ENCODE measurements at places on chromosomes 4 and X.

DNA sequence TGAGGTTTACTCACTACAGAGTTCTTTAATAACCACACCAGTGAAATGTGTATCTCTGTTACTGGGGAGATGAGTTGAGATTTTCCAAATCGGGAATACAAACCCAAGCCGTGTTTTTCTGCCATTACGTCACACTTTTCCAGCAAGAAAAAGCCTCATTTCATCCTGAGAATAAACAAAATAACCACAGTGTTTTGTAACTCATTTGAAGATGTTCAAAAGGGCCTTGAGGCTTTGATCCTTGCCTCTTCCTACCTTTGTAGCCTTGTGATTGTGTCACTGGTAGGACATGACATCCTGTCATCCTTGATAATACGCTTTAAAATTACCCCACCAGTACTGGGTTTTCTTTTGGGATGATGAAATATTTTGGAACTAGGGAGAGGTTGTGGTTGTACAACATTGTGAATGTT is 2.9 kb downstream of the USP11 start:
- no peak for DNase-seq

DNA sequence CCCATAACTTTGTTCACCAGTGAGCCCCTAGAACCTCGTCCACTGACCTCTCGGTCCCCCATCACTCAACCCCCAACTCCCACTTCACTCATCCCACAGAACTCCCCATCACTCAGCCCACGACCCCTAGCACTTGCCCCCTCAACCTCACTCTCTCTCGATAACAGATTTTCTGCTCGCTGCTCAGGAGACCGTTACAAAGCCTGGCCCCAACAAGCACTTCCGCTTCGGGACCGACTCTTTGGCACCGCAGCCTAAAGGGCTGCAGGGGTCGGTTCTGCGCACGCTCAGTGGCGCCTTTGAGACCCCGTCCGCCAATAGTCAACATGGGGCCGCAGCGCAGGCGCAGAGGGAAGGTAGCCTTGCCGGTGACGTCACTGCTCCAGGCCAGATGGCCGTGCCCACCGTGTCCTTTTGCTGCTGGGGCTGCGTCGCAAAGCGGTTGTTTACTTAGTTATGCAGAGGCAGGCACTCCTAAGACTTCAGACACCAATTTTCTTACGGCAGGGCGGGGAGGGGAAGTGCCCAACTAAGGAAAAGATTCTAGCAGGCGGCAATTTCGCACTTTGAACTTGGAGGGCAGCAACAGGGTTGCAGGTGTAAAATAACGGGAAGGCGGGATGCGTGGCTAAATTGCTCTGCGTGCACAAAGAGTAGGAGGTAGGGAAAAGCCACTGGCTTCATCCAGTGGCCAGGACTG is at the start of gene ZNF182:
Gene ZNF182 (minus strand): TSS at position 232 of the 700 bp plus-strand sequence. CDS start 1,380 bp downstream, outside the sequence.
- peak; percentile 6 for DNase-seq

DNA sequence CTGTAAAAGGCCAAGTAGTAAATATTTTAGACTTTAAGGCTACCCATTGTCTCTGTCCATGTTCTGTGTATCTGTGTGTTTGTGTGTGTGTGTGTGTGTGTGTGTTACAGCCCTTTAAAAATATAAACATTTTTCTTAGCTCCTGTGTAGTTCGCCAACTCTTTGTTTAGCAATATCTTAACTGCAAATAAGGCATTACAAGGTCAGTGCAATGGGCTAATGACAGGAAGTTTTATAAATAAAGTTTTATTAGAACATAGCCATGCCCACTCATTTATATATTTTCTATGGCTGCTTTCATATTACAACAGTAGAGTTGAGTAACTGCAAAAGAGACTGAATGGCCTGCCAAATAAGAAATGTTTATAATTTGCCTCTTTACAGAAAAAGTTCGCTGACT is 5.9 kb upstream of the SLC7A11 start:
- DNase-seq: no peak

DNA sequence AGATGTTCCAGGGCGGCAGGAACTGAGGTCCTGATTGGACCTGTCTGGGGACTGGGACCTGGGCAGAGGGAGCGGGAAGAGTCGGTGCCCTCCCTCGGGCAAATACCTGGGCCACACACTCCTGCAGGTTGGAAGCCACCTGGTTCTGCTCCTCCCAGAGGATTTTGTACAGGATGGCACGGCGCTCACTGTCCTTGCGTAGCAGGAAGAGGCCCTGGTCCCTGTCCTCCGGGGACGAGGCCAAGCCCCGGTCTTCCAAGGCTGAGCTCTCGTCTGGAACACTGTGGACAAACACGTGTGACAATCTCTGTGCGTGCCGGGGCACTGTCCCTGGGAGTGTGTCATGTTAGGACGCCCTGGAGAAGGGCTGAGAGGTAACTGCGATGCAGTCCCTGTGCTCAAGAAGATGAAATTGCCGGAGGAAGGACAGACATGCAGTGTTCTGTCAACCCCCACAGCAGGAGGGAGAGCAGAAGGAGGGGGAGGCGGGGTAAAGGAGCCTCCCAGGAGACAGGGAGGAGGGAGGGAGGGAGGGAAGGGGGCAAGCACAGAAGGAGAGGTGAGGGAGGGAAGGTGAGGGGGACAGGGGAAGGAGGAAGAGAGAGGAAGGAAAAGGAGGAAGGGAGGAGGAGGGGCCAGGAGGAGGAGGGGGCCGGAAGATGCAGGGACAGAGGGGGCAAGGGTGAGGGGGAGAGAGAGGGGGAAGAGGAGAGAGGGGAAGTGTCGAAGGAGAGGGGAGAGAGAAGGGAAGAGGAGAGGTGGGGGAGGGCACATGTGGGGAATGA is 29.0 kb downstream of the PDHA1 start:
- no peak for DNase-seq

- no peak for DNase-seq
Observed at GRCh38 chr4:92112805-92113204, 191.0 kb upstream of the GRID2 start.

DNA sequence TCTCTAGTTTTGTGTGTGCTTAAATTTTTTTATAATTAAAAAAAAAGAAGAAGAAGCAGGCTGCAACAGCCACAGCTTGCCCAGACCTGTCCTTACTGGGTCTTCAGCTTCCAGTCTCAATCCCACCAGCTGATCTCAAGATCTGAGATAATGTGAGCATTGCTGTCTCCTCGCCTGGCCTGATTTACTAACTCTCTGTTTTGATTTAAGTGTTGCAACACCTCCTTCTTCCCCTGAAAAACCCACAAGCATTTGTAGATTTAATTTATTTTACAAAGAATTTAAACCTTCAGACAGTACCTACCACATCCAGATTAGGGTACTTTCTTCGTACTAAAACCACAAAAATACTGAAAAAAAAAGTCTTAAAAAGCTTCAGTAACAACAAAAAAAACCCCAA is 38.0 kb downstream of the FAM241A start:
- DNase-seq: no peak

DNA sequence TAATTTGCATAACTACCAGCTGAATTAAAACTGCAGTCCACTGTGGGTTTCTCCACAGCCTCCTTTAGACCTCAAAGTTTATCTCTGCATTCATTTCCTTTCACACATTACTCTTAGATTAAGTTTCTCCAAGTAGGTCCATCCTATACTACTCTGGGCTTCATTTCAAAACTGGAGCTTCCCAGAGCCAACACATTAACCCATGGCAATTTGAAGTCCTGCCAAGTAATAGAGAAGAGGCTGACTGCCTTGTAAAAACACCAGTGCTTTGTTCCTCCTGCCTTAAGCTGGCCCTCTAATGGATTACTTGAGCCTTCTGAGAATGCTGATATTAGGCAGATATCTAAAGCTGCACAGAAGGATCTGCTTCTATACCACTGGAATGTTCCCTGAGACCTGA is 997.2 kb upstream of the SLIT2 start:
- DNase-seq: no peak

- DNase-seq: peak; percentile 38
Observed at GRCh38 chrX:131734621-131735020, 190.7 kb downstream of the OR13H1 start.

DNA sequence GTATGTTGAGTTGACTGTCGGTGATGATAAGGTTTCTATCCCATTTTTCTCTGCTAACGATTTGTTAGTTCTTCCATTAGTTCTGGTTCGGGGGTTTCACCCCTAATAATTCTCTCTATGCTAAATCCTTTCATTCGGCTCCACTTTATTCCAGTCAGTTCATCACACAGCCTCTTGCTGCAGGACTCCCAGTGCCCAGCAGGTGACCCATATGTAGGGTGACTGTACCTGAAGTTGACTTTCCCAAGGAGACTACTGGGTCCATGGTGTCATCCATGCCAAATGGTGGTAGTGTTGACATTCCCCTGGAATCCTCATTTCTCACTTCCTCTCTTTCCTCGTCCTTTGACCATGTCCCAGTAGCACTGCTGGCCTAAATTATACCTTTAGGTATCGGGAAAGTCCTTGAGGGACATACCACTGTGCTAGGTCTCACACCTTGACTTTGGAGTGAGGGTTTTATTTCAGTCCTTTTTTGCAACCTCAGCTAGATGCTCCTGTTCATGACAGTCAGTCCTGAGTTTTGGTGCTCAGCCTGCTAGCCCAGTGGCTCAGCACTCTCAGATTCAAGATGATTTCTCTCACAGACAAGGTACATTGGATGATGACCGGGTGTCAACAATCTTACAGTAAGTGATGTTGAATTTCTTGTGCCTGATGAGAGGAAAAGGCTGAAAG is 105.1 kb upstream of the ARHGAP24 start:
- no peak for DNase-seq

DNA sequence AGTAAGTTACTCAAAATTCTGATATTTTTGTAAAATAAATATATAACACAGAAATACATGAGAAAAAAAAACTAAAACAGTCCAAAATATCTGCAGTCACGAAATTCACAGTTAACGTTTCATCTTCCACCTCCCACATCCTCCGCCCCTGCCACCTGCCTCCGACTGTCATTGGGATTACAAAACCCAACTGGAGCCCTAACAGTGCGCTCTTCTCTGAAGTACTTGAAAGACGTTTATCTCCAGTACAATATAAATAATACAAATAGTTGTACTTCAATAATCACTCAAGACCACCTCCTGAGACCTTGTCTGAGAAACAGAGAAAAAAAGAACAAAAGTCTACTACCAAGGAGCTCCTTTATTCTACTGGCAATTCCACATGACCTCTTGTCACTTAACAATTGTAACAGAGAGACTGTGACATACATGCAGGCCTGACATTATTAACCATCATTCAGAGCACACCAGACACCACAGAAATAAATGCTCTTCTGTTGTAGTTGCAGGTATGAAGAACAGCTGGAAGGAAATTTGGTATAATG is 280.6 kb downstream of the PPP3CA start:
- no peak for DNase-seq

DNA sequence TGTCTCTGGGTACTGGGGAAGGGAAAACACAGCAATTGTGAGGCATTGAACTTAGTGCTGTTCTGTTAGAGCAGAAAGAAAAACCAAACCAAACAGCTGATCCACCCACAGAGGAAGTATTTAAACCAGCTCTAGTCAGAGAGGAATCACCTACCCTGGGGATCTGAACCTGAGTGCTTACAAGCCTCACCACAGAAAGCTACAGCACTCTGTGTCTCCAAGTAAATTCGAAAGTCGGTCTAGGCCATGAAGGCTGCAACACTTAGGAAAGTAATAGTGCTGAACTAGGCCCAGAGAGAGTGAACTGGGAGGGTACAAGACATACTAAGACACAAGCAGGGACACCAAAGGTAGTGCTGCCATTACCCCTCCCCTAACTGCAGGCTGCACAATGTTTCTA is 142.2 kb upstream of the CXorf51A start:
- DNase-seq: no peak

- no peak for DNase-seq
Observed at GRCh38 chr4:3502941-3503936, 29.0 kb downstream of the LRPAP1 start.

DNA sequence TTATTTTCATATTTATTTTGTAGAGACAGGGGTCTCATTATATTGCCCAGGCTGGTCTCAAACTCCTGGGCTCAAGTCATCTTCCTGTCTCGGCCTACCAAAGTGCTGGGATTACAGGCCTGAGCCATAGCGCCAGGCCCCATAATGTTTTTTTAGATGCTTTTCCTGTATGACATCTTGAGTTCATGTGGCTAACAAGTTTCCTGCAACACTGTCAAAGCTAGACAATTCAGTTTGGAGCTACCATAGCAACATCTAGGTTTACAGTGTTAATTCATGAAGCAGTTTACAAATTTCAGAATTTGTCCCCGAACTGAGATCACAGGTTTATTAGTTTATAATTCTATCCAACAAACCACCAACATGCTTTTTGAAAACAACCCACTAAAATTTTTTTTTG is 6.4 kb upstream of the IL13RA2 start:
- DNase-seq: no peak

DNA sequence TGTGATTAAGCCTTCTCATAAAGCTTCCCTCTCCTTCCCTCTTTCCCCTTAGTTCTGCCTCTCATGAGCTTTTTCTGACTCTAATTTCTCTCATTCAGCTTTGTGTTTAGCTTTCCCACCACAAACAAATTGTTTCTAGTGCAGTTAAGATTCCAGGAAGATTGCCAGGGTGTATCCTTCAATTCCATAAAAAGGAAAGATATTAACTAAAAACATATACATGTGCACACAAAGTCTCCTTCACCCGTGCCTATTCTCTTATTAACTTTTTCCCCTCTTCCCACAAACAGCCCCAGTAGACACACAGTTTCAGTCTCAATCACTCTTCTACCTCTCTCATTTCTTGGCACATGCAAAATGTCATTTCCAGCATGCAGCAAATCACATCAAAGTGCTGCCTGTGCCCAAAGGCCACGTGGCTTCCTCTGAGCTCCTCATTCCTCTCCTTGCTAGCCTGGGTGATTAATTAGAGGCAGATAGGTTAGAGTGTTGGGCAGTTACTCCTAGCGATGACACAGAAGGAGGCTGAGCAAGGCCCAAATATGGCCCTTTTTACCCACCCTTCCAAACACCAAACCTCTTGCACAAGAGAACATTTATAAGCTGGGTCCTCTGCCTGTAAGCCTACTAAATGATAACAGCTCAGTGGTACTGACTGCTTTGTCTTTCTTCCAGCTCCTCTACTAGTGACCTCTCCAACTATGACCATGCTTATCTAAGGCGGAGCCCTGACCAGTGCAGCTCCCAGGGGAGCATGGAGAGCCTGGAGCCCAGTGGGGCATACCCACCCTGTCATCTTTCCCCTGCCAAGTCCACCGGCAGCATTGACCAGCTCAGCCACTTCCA is 159.6 kb downstream of the SOWAHB start:
- peak; percentile 40 for DNase-seq

All from cerebellar nuclear complex (tissue), 1 donor.